Activated CD8-positive, alpha-beta memory T cell treated with anti-CD3 and anti-CD28 coated beads for 48 hours (primary cell): ENCODE measurements at places on chromosomes 11 and 22.

- DNase-seq = no peak
These were observed 28.2 kb downstream of the SIK3 start for GRCh38 chr11:117070016-117070415.

GRCh38 chr22:44005524-44005923 lies 18.6 kb upstream of the PARVB start:
- DNase-seq = no peak

DNA sequence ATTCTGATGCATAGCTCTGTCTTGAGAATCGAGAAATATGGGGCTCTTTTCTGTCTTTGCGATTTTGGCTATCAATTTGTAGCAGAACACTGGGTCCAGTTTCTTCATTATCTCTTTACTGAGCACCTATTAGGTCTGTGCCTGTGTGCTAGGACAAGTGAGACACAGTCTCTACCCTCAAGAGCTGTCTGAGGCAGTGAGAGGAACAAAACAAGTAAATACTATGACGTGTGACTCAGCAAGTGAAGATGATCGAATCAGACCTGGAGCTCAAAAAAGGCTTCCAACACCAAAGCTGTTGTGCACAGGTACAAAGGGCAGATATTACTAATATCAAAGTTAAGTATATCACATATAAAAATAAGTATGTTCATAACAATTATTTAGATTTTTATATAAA lies 52.4 kb downstream of the LGR4 start:
- DNase-seq = no peak

- no peak for DNase-seq
These were observed 28.0 kb downstream of the MOB2 start for GRCh38 chr11:1458340-1459218.

- DNase-seq = no peak
These were observed 29.9 kb upstream of the BSX start for GRCh38 chr11:123011510-123011909.

DNA sequence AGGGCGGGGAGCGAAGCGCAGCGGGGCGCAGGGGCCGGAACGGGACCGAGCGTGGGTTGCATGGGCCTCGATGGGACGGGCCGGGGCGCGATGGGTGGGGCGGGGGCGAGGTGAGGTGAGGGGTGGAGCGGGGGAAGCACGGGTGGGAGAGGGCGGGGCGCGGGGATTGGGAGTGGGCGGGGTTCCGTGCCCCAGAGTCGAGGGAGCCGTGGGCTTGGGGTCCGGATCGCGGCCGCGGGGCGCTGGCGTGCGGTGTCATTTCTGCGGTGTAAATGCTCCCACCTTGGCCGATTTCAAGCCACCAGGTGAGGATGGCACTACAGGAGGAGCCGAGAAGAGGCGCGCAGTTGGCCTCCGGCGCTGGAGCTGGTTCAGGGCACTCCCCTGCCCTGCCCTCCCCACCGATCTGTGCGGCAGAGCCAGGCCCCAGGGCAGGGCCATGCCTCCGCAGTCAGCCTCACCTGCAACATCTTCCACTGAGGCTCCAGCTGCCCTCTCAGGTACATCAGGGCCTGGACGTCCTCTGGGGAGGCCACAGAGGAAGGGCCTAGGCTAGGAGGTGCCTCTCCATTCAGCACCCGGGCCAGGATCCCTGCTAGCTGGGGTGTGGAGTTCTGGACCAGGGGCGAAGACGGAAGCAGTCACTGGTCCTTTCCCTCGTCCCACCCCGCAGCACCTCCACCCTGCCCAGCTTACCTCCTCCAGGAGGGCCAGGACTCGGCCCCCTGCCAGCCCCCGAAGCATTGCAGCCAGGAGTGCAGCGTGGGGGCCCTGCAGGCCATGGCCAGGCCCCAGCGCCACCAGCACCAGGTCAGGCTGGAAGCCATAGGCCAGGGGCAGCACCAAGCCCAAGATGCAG lies 620 bp upstream of the TUBGCP6 start:
- no peak for DNase-seq

- no peak for DNase-seq
These were observed 36.0 kb upstream of the MYH9 start for GRCh38 chr22:36423461-36424404.

DNA sequence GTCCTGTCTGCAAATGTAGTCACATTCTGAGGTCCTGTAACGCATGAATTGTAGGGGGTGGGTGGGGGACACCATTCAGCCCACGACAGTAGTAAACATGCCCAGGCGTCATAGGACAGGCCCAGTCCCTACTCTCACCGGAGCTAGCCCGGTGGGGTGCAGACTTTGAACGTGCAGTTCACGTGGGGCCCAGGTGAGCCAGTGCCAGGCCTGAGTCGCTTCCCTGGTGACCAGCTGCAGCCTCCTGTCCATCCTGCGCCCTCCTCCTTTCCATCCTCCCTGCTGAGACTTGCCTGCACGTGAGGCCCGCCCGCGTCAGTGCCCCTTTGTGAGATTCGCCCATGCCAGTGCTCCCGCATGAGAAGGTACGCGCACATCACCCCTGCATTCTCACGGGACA lies 116.8 kb downstream of the WNT7B start:
- no peak for DNase-seq

DNA sequence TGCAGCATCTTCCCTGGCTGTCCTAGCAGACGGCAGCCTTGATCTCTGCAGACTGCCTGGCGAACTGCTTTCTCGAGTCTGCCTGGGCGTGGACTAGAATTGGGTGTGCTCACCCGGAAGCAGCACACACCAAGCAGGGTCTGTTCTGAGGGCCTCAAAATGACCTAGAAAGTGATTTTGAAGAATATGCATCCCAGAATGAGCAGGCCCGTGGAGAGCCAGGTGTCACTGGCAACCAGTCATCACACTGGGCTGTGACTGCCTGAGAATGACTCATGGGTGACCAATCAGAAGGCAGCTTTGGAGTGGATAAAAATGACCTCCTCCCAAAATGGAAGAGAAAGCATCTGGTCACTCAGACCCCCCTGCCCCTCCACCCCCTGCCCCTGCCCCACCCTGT lies 114.9 kb upstream of the NECTIN1 start:
- no peak for DNase-seq

DNA sequence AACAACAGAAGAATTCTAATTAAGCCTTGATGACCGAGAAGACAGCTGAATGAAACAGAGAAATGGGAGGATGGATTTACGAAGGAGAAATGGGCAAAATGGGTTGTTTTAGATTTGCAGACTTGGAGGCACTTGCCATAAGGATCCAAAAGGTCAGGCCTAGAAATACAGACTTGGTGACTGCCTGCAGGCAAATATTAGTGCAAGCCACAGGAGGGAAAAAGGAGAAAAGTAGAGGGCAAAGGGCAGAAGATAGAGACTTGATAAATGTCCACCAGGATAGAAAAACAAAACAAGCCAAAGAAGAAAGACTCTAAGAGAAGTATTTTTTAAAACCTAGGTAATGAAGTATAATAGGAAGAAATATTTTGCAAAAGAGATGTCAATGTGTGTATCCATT lies 13.1 kb downstream of the CCDC34 start:
- no peak for DNase-seq

DNA sequence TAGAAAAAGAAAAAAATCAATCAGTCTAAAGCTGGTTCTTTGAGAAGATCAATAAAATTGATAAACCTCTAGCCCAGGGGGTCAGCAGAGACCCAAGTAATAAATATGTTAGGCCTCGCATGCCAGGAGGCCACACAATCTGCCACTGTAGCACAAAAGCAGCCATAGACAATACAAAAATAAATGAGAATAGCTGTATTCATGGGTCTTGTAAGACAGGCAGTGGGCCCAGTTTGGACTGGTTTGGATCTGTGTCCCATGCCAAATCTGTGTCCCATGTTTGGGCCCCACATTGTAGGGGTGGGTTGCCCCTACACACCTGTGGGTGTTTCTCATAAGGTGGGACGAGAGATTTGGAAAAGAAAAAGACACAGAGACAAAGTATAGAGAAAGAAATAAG lies 6.6 kb upstream of the PLAAT4 start:
- no peak for DNase-seq

DNA sequence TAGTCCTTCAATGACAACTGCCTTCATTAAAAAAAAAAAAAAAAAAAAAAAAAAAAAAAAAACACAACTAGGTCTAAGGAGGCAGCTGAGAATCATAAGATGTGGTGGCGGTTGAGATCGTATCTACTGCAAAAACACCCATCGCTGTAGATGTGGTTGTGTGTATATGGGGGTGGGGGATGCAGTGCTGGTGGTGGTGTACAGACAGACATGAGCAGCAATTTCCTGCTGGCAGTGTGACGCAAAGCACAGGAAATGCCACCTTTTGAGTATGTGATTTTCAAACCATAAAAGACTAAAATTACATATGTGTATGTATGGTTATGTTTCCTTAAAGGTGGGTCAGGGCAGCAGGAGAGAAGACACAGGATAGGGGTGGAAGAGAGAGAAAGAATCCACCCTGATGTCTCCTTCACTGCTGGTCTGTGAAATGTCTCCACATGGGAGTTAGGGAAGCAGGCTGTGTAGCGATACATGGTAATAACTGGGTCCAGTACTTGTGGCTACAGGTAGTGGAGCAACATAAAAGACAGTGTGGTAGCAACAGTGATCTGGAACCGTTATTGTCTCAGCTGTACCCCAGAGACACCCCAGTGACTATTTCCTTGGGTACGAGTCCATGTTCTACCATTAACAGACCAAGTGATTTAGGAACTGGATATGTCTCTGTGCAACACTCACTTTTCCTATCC lies 57.9 kb downstream of the SYTL2 start:
- DNase-seq = peak; percentile 64

GRCh38 chr11:35458846-35459245 lies 39.5 kb upstream of the SLC1A2 start:
- no peak for DNase-seq

DNA sequence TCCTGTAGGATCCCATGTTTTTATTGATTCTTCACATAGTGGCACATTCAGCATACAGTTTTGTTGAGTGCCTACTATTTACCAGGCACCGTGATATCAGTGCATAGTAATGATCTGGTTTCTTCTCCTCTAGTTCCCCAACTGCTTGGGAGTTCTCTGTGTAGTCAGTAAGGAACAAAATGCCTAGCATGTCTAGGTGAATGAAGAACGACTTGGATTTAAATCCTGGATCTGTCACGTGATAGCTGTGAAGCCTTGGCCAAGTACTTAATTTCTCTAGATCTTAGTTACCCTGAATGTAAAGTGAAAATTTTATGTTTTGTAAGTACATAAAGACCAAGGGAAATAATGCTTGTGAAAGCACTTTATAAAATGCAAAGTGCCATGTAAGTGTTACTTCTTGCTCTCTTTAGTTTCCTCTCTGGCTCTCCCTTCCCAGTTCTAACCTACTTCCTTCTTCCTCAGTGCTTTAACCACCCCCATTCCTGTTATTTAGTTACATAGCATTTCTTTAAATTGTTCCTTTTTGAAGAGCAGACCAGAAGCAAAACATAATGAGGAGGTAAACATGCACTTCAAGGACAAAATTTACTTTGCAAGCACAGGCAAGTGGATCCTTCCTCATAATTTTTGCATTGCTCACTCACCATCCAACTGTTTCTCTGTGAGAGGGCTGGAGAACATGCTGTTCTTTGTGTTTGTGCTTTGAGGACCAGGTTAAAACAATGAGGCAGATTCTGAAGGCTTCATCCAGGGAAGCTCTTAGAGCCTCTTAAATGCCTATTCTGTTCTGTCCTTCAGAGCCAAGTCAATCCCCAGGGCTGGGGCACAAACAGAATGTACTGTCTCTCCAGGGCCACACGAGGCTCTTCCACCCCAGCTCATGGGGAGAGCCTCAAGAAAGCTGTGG lies 353.9 kb upstream of the TENM4 start:
- no peak for DNase-seq

GRCh38 chr11:41486424-41486823 lies 27.0 kb upstream of the LRRC4C start:
- DNase-seq = no peak

- no peak for DNase-seq
These were observed 759 bp downstream of the AP2A2 start for GRCh38 chr11:926341-926916.

DNA sequence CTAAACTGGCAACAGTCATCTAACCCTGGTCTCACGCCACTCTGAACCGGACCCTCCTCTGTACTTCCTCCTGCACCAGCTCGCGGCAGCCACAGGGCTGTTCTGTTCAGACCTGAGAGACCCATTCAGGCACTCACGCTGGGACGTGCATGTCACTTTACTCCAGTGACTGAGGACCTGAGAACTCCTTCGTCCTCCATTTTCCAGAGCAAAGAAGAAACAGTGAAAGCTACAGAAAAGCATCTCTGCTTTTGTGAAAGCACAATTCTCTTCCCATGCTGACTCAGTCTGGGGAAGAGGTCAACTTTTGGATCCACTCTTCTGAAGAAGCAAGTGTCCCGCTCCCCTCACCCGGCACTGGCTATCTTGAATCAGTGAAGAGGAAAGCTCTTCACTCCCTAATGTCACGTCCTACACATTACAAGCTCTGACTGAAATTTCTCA lies 24.5 kb downstream of the PISD start:
- no peak for DNase-seq

DNA sequence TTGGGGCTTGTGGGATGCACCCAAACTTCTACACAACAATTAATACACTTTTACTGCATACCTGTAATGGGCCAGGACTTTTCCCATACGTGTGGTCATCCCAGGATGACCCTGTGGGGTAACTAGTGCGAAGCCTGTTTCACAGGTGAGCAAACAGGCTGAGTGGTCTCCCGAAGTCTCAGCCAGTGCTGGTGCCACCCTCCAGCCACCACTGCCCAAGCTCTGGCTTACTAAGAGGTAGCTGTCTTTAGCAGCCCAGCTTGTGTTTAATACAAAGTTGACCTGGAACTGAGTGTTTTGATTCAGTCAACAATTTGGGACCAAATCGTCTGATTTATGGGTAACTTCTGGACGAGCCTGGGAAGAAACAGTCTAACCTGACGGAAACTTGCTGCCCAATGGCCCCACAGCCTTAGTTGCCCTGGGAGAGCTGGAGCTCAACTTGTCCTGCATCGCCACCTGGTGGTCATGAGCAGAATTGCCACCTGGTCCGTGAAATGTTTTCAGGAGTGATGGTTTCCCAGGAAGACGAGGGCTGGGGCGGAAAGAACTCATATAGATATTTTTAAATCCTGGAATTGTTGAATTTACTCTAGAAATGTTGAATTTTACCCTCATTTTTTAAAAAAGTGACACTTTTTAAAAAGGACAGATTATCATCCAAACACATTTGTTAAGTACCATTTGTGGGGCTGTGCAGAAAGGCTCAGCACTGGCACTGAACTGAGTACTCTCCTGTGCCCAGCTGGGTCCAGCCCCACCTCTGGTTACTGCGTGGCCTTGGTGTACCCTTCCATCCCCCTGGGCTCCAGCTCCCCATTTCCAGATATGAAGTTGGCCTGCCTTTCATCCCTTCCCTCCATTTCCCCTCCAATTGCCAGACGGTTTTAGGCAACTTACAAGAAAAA lies 95.5 kb upstream of the PARVA start:
- DNase-seq = peak; percentile 73

GRCh38 chr11:70931430-70931829 lies 320.9 kb downstream of the SHANK2 start:
- DNase-seq = no peak

- DNase-seq = no peak
These were observed 627.3 kb upstream of the KIRREL3 start for GRCh38 chr11:127627629-127628457.

DNA sequence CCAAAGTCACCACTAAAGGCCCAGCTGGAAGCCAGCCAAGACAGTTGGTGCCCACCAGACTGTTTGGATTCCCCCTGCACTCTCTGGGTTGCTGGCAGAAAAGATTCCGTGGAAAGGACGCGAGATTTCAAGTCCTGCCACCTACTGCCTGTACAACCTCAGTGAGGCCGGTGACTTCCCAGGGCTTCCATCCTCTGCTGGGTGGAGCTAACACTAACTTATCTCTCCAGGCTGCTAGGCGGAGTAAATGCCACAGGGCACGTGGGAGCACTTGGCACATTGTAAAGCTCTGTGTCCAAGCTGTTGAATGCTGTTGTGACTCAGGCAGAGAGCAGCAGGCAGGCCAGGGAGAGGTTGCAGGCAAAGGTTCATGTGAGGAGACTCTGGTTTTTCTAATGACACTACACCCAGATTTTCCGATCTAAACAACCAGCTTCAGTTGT lies 50.9 kb upstream of the CDON start:
- no peak for DNase-seq
